ENCODE measurements at places on chromosomes 6 and 20.

DNA sequence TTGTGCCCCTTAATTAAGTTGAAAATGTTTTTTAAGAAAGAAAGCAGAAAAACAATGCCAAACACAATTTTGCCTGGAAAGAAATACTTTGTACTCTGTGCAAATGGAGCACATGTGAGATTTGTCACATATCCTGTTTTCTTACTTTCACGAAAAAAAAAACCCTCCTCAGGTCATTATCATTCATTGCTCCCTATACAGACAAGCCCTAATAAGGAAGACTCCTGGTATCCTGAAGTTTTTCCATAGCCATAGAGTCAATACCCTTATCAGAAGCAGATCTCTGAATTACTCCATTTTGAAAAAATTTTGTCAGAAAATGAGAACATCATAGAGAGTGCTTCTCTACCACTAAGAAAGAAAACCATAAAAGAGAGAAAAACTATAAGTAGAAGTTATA lies 14.0 kb upstream of the NT5E start:
- no peak for DNase-seq

- DNase-seq: no peak
Measured at GRCh38 chr6:91751526-91751925, 1164.7 kb upstream of the MAP3K7 start.

DNA sequence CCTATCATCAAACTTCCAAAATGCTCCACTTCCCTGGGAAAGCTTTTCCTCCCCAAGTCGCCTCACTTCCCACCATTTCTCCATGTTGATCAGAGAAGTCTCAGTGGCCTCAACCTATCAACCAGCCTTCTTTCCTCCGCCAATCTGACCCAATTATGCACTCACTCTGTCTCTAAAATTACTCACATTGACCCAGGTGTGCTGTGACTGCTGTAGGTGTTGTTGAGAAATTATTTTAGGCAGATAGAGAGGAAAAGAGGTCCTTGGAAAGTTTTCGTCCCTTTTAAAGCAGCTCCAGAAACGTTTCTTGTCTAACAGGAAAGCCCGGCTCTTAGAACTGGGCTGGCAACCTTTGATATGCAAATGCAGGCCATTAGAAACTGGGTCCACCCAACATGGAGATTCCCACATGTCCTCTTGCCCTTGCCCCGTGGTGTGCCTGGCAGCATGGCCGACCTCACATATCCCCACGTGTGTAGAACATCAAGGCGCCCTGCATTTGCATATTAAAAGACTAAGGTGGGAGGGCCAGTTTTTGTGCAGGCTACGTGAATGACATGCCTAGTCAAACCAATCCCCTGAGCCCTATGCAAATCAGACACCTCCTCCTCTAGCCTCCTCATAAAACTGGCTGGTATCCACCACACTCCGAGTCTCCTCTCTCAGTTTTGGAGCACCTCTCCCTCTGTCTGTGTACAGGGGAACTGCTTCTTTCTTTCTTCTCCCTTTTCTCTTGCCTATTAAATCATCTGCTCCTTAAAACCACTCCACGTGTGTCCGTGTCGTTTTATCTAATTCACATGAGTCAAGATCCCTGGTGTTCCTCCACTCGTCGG lies 12.9 kb downstream of the IPCEF1 start:
- no peak for DNase-seq

- DNase-seq: no peak
Measured at GRCh38 chr6:72219536-72219935, 333.2 kb downstream of the RIMS1 start.

All from amniotic stem cell (primary cell).